ENCODE measurements at places on chromosomes 16 and 17. TPM values are rescaled to one million over a fixed set of nuclear protein-coding genes. Genes with fewer than 3 reads are reported as not detected.

Gene NPIPA8
- not detected for total RNA-seq

DNA sequence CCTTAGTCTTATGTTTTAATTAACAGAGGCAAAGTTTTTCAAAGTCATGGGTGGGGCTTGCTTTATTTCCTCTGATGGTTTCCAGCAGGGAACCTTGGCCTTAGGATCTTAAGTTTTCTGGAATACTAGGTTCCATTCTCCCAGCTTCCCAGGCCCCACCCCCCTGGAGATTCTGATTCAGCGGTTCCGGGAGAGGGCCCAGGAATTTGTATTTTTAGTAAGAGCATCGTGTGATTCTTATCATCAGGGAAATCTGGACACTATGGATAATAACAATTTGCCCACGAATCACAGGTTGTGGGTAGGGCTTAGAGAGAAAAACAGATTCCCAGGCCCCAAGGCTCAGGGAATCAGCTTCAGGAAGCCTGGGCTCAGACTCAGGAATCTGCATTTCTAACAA, 263.6 kb downstream of the NTN1 start:
- DNase-seq, result no peak

DNA sequence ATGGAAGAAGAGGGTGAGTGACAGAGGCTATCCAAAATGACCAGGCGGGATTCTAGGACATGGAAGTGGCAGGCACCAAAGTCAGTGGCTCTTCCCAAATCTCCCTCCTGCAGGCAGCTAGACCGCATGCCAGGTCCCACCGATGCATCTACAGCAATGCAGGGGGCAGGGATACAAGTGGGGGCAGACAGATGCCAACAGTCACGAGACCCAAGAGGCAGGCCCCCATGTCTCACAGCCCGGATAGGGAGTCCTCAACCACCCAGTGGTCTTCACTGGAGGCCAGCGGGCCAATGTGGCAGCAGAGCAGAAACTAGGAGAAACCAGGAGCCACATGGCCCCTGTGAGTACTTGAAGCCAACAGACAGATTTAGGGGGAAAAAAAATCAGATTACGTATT, 20.0 kb downstream of the NPLOC4 start:
- no peak for DNase-seq

Gene NR1D1
- 4.5 TPM for total RNA-seq

- no peak for DNase-seq
Observed at GRCh38 chr16:19722981-19723380, 4.9 kb downstream of the IQCK start.

DNA sequence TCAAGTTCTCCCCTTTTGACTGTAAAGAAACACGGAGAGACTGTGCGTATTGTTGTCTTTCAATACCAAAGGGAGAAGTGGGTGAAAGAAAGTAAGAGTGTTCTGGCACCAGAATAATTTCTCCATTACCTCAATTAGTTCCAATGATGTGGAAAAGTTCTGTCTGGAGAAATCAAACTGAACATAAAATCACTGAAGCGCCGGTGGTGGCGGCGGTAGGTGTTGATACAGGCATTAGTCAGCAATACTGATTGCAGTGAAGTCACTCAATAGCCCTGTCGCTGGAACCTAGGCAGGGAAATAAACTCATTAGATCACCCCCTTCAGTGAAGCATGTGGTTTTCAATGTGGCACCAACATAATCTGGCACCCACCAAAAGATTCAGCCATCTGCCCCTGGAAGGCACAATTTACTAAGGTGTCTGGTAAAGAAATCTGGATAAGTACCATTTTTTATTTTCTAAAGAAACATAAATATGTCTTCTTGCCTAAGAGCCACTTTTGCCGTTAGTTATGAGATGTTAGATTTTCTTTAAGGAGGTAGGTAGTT, 274.2 kb upstream of the SOX9 start:
- DNase-seq, result no peak

GRCh38 chr17:77126519-77126918, 14.2 kb upstream of the SEC14L1 start:
- no peak for DNase-seq

- no peak for DNase-seq
Observed at GRCh38 chr16:56841659-56842058, 23.3 kb upstream of the SLC12A3 start.

Gene HIC1
- 21.4 TPM for total RNA-seq

GRCh38 chr16:84193480-84193879, 2.5 kb downstream of the ADAD2 start:
- no peak for DNase-seq

- DNase-seq, result no peak
Observed at GRCh38 chr17:74945543-74945942, 9.8 kb downstream of the OTOP3 start.

DNA sequence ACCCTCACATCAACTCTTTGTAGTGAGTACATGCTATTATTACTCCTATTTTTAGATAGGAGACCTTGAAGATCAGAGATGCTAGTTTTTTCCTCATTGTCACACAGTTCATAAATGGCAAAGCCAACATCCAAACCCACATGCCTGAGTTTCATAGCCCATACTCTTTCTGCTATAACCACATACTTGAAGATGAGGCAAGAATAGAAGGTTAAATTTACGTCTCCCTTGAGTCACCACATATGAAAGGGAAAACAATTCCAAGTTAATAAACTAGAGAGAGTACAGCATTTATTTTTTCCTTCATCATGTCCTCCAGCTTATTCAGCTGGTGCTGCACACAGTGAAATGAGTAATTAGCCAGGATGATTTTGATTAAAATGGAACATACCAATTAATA, 23.7 kb downstream of the NUDT7 start:
- no peak for DNase-seq

GRCh38 chr16:75579281-75579834, 13.2 kb downstream of the GABARAPL2 start:
- no peak for DNase-seq

- no peak for DNase-seq
Observed at GRCh38 chr16:4908854-4909401, 28.0 kb downstream of the PPL start.

Gene TERF2IP
- total RNA-seq, result 69.3 TPM

GRCh38 chr16:68713361-68713760, 23.7 kb upstream of the CDH1 start:
- no peak for DNase-seq

Gene CNTROB
- total RNA-seq, result 61.0 TPM

Gene EMP2
- total RNA-seq, result not detected

- DNase-seq, result no peak
Observed at GRCh38 chr16:11799509-11800381, 2.7 kb upstream of the ZC3H7A start.

Gene NPB
- 0.19 TPM for total RNA-seq

Gene GSG1L
- total RNA-seq, result not detected

DNA sequence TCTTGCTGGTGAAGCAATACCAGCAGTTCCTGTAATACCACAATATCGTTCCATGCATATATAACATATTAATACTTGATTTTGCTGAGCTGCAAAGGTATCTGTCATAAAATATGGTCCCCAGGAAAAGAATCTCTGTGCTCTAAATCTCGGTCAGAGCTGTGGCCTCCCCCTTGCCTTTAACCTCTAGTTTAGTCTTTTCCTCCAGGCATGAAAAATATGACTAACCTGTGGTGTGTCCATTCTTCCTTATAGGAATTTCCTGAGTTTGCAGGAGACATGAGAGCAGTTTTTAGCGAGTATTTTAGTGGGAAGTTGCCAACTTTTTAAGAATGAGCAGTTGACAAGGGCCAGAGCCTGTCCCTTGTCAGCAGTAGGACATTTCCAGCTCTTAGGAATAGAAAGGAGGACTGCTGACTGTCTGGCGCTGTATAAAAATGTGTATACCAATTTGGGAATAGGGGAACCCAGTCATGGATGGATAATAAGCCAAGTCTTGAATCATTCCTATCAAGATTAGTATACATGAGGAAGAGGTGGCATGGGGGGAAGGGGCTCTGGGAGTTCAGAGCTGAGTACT, 8.7 kb downstream of the ATXN1L start:
- DNase-seq, result no peak

DNA sequence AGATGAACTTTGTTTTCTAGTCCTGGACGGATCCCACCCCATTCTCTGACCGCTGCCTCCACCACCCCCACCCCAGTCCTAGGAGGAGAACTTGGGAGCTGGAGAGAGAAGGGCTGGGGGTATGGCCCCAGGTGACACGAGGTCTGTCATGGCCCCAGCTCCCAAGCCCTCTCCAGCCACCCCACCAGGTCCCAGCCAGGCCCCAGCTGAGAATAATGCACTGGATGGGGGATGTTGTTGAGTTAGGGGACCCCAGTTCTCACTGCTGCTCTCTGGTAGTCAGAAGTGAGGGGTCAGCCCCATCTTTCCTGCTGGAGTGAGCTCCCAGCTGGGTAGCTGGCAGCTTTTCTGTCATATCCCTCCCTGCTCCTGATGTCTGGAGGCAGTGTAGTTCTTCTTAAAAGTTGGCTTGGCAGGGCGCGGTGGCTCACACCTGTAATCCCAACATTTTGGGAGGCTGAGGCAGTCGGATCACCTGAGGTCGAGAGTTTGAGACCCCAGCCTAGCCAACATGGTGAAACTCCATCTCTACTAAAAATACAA, 4.6 kb upstream of the COL1A1 start:
- DNase-seq, result no peak

DNA sequence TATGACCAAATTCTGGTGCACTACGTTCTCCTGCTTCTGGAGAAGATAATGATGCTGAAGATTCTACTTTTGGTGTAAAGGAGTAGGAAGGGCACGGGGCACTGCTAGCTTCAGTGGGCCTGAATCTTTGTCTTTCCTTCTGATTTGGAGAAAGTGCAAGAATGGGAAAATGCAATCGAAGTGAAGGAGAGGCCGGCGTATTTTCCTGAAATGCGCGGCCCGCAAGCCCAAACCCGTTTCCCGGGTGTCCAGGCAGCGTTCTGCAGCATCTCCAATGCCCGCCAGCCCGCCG, 372 bp upstream of the NDE1 start:
- no peak for DNase-seq

DNA sequence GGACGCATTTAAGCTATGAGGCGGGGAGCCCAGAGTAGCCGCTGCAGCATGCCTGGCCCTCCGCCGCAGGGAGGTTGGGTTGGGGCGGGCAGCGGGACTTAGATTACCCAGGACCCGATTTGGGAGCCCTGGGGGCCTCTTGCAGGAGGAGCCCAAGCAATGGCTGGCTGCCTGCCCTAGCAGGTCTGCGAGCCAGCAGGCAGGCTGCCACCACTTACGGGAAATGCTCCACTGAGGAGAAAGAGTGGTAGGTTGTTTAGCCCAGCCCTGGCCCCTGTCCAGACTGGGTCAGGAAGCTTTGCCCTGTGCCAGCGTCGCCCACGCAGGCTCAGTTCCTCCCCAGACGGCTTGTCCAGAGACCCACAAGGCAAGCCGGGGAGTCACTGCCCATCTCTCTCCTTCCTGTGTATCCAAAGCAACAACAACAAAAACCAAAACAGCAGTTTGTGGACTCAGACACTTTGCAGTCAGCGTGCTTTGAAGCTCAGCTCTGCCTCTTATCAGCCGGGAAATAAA, 10.3 kb upstream of the TVP23A start:
- no peak for DNase-seq

DNA sequence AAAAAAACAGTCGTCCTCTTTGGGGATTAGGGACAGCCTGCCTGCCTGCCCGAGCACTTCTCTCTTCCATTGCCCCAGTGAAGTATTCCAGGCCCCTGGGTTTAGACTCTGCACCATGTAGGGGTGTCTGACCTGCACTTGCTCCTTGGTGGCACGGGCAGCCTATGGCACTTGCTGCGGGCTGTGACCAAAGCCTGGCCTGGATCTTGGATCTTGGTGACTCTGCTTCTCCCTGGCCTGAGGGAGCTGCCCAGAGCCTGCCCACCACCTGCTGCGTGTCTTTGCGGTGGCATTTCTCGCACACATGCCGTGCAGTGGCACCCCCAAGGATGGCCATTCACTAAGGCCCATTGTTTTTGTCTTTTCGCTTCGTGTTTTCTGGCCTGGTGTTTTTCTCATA, 6.1 kb upstream of the STH start:
- no peak for DNase-seq

Gene CA7
- not detected for total RNA-seq

DNA sequence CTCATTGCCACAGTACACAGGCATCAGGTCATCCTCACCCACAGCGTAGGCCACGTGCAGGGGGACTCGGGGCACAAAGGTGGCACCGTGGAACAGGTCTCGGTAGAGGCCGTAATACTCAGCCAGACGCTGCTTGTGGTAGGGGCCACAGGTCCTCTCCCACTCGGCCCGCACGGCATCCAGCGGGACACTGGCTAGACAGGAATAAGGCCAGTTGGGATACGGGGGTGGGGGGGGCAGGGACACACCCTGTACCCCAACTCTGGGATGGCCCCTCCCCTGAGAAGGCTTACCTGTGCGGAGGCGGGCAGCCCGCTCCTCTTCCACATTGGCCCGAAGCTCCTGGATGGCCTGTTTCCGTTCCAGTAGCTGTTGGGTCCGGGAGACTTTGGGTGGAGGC, 3.0 kb downstream of the MRPL38 start:
- no peak for DNase-seq

Gene C17orf107
- 4.7 TPM for total RNA-seq

- DNase-seq, result peak; percentile 11
Observed at GRCh38 chr17:1972487-1973160, 52.5 kb downstream of the RTN4RL1 start.

DNA sequence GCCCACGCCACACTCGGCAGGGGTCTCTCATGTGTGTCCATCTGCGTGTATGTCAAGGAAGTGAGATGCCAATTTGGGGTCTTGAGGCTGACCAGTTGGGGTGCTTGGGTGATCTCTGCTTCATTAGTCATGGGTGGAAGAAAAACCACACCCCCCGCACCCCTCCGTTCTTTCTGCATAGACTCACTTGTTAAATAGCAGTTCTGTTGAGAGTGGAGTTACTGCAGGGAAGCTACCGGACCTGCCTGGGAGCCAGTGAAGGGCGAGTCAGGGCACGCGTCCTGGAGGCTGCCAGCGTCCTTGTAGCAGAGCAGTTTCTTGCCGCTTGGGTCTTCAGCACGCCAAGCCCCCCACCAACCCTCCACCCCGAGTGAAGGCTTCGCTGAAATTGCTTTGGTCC, 8.5 kb downstream of the SNN start:
- no peak for DNase-seq

Gene TMEM100
- total RNA-seq, result not detected

- DNase-seq, result no peak
Observed at GRCh38 chr16:10067406-10067805, 114.8 kb downstream of the GRIN2A start.

Gene C16orf96
- total RNA-seq, result 0.51 TPM
